ENCODE measurements at places on chromosomes 11 and 22.

DNA sequence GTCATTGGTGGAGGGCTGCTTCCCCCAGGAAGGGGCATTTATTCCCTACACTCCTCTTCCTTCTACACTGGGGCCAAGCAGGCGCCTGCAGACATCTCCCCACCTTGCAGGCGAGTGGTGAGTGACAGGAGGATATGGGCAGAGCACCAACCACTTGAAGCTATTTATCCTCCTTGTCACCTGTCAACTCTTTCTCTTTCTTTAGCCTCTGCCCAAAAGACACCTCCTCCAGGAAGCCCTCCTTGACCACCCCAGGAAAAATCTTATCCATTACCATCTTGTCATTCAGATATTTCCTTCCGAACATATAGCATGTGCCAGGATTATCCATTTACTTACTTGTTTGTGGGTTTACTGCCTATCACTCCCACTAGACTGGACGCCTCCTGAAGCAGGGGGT lies 362.4 kb downstream of the MN1 start:
- DNase-seq: no peak

GRCh38 chr11:10268746-10269488 lies 25.1 kb downstream of the SBF2 start:
- no peak for DNase-seq

DNA sequence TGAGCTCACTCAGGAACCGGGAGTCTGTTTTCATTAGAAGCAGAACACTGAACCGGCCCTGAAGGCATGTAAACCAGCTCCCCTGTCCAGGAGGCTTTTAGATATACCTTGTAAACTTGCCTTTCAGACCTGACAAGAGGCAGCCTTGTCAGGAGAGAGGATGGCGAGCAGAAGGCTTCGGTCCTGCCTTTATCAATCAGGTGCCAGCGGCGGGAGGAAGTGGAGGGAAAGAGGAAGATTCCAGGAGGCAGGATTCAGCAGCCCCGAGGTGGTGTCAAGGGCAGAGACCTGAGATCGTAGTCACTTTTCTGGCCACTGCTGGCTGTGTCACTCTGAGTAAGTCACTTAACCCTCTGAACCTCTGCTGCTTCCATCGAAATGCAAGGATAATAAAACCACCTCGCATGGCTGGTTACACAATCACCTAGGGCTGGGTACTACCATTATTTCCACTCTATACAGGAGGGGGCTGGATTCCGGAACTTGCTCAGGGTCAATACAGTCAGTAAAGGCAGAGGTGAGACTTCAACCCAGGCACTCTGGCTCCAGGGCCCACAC lies 181.0 kb downstream of the CHST1 start:
- DNase-seq: no peak

DNA sequence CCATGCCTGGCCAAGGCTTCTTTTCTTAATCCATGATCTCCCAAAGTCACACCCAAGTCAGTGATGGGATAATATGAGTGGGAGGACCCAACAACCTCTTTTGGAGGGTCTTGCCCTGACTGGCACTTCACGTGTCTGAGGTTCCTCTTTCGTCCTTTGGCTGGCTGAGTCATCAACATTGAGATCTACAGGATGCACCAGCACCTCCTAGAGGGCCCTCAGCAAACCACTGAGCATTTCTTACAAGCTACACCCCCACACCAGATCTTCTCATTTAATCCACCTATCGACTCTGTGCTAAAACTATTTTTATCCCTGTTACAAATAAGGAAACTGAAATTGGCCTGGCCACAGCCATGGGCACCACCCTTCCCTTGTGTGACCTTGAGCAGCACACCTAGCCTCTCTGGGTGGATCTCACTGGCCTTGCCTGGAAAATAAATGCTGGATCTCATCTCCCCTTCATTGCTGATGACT lies 63.4 kb downstream of the FLI1 start:
- no peak for DNase-seq

GRCh38 chr11:45092901-45093760 lies 53.3 kb upstream of the PRDM11 start:
- peak; percentile 24 for DNase-seq

DNA sequence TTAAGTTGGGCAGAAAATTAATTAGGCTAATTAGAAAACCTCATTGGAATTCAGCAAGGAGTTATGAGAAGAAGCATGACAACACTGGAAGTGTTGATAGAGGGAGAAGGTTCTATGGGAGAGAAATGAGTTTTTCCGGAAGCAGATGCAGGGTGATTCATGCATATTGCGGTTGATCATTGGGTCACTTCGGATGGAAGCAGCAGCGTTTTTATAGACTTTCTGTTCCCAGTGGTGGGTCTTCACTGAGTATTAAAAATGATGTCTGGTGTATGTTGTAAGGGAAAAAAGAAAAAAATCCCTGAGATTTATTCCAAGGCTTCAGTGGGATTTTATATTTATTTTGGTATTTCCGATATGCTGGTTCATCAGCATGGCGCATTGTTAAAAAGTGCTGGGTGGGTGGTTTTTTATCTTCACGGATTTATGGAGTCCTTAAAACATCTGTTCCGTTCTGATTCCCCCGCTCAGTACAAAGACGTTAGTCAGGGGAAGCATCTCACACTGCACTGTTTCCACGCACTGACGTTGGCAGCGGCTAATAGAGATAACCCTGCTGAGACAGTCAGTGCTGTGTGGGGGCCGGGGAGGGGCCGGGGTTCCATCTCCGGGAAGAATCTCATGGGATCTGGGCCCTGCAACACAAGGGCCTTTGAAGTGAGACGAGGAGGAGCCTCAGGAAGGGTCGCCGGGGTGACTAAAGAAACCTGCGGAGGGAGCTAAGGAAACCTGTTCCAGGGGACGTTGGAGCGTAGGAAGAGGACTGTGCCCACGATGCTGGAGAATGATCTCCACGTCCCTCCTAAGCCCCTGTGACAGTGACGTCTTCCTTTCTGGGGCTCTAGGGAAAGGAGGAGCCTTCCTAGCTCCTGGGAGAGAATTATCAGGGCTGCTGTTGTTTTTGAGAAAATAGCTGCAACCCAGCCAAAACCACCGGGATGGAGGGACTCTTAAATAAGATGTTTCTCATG lies 390.0 kb downstream of the NTM start:
- DNase-seq: no peak

DNA sequence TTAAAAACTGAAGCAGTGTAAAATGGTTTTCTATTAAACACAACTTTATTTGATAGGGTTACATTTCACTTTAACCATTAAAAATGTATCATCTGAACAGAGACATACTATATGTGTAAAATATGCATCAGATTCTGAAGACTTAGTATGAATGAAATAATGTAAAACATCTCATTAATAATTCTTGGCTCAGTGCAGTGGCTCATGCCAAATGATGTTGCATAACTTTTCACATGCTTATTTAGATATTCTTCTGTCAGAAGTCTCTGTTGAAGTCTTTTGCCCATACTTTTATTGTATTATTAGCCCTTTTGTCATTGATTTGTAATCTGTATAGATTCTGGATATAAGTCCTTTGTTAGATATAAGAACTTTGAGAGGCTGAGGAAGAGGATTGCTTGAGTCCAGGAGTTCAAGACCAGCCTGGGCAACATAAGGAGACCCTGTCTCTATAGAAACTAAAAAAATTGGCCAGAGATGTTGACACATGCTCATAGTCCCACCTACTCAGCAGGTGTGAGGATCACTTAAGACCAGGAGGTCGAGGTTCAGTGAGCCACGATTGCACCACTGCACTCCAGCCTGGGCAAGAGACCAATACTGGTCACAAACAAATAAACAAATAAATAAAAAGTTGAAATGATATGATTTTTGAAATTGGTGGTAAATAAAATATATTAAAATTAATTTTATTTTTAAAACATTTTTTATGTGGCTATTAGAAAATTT lies 73.8 kb upstream of the PARVA start:
- DNase-seq: no peak

DNA sequence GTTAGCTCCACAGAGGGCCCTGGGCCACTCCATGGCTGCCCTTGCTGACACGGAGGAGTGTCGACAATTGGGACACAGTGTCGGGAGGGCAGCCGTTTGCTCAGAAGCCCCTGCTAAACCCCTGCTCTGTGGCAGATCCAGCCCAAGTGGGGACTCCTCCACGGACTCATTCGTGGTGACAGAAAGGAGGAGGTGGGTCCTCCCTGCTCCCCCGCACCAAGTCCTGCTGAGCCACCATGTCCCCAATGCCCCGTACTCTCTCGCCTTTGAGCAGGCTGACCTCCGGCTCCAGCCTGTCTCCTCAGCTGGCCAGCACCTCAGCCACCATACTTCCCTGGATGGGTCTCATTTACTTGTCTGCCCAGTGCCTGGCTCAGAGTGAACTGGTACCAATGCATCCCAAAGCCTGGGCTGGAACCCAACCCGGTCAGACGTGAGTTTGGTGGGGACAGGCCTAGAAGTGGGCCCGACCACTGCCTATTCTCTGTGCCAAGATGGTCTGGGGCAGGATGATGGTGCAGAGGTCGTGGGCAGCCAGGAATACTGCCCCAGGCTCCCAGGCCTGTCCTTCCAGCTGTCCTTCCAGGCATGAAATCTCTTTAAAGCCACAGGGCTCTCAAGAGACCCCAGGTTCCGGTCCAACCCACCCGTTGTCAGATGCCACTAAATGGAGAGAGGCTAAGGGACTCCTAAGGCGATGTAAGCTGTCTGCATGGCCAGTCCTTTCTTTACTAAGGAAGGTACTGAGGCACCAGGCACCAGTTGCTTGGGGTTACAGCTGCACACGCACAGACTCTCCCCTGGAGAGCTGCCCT lies 4.3 kb downstream of the CBX6 start:
- DNase-seq: no peak

DNA sequence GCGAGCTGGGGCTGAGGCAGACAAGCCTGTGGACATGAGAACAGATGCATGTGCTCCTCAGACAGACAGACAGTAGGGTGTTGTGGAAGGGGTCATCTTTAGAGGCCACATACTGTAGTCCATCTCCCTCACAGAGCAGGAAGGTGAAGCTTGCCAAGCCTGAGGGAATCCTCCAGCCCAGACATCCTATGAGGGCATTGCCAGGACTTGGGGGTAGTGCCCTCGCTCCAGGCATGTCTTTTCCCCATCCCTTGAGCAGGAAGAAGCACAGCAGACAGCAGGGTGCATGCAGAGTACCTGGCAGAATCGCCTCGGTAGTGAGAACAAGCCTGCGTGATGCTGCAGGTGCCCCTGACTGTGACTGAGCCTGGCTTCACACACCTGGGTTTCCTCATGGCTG lies 66.5 kb upstream of the CLDN5 start:
- no peak for DNase-seq

- DNase-seq: peak; percentile 54
Measured at GRCh38 chr11:71451596-71452198, 1.3 kb upstream of the NADSYN1 start.

DNA sequence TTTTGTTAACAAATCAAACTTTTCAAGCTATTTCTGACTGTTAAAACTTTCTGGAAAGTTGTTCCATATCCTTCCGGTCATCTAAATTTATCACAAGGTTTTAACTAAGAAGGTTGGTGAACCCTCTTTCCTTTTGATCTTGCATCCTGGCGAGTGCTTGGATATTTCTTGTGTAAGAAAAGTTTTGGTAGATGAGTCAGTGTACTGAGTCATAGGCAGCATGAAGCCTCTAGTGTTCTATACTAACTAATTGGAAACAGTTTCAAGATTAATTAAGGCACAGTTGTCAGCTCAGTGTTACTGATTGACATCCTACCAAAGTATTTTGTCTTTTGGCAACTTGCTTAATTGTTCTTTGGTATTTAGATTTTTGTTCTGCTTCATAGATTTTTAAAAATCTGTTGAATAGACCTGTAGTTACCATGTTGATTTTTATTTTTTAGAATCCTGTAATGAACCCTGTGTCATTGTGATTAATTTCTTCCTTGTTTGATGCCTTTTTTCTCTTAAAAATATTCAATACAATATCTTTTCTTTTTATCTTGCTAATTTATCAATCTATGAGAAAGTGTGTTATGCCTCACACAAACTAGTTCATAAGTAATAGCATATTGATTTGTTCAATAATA lies 38.0 kb downstream of the METTL15 start:
- DNase-seq: no peak

- DNase-seq: no peak
Measured at GRCh38 chr11:10581481-10582019, 13.1 kb upstream of the LYVE1 start.

- DNase-seq: peak; percentile 86
Measured at GRCh38 chr11:79578116-79578515, 137.3 kb upstream of the TENM4 start.

GRCh38 chr11:110410651-110411050 lies 19.1 kb upstream of the FDX1 start:
- DNase-seq: no peak

DNA sequence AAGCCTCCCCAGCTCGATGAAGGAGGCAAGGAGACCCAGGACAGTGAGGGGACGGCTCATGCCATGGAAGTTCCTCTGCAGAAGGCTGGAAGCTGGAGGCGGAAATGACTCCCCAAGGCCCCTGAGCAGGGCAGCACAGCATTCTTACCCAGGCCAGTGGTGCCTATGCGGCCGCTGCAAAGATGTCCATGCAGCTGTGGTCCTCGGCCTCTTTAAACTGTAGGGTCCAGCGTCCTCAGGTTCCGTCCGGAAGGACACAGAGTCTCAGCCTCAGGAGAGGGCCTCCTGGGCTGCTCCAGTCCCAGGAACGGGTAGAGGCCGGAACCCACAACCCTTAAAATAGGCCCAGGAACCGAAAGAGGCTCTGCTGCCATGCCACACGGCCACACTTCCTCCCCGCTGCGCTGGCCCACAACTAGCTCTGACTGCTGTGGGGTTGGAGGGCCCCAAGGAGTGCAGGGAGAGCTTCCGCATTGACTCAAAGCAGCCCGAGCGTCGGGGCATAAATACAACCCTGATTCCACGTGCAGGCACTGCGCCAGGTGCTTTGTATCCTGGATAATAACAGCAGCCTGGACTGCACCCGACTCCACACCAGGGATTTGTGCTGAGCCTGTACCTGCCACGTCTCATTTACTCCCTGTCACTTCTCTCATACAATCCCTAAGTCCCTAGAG lies 5.5 kb downstream of the KIAA0930 start:
- DNase-seq: peak; percentile 36

- DNase-seq: peak; percentile 9
Measured at GRCh38 chr11:69172674-69173073, 16.9 kb downstream of the SMIM38 start.

GRCh38 chr22:46750863-46751443 lies 11.5 kb upstream of the TBC1D22A start:
- DNase-seq: no peak

GRCh38 chr22:22398530-22399327 lies 109.8 kb downstream of the ZNF280B start:
- no peak for DNase-seq

- DNase-seq: peak; percentile 91
Measured at GRCh38 chr11:32006799-32007388, 84.0 kb upstream of the RCN1 start.

DNA sequence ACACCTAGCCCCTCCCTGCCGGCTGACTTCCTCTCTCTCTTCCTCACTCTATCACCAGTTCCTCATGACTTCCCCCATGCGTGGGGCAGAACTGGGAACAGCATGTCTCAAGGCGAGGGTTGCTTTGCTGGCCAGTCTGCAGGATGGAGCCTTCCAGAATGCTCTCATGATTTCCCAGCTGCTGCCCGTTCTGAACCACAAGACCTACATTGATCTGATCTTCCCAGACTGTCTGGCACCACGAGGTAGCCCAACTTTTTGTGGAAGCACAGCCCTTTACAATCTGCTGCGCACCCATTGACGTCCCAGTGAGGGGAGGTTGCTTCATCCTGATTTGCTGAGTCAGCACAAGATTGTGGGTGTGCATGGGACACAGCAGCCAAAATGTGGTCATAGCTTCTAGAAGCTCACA lies 8.6 kb downstream of the TCN2 start:
- DNase-seq: no peak

GRCh38 chr11:118411530-118411929 lies 10.1 kb downstream of the ATP5MG start:
- DNase-seq: no peak
